ENCODE measurements at places on chromosomes 13 and 19.
A peak's percentile ranks its signal among the peaks of the same experiment; 100 is the strongest.

DNA sequence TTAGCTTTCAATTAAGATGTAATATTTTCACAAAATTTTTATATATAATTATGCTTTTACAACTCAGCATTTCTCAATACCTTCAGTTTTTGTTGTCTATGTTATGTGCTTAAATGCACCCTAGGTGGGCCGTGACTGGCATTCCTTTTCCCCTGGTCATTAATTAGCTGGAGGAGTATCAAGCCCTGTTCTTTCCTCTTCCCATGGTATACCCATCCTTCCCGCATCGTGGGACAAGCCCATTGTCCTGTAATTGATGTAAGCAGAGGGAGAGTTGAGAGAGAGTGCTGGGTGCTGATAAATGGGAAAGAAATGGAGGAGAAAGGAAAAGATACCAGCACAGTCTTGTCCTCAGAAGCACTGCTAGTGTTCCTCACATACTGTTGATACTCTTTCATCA lies 591.7 kb downstream of the GPC6 start:
- DNase-seq = no peak

GRCh38 chr19:49997709-49998108 lies 27.5 kb downstream of the VRK3 start:
- DNase-seq = peak; percentile 64

DNA sequence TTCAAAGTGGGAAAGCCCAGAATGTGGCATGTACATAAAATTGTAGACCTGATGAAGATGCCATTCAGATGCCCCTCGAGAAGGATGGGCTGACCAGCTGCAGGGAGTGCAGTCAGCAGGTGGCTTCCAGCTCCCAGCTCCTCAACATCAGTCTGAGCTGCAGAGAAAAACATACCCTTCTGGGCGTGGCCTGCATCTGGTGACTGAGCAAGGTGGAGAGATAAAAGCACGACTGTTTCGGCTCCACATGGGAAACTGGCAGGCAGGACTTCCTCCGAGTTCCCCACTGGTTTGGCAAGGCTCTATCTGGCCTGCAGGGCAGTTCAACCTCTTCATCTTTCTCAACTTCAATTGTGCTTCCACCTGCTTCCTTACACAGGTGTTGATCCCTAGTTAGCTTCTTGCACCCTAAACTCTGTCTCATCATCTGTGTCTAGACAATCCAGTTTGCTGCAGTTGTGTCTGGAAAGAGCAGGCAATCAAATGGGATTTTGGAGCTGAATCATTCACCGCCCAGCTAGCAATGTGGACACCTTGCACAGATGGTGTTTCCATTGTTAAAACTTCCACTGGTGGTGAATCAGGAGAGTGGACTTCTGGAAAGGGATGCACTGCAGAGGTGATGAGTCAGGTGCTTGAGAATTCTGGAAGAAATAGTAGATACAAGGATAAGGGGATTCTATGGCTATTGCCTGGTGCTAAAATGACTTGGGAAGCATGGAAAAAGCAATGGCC lies 56.8 kb downstream of the POLR1D start:
- DNase-seq = no peak

- peak; percentile 89 for DNase-seq
Measured at GRCh38 chr19:44903602-44904425, 1.8 kb upstream of the APOE start.

Measured in GM13976 (cell line).